ENCODE measurements at places on chromosomes 1 and 21.

GRCh38 chr1:29967261-29967660 is 730.9 kb downstream of the PTPRU start:
- no peak for DNase-seq

GRCh38 chr21:32828908-32829307 is 57.4 kb upstream of the PAXBP1 start:
- no peak for DNase-seq

- no peak for DNase-seq
These were observed 230.8 kb downstream of the PAPPA2 start for GRCh38 chr1:176693697-176694329.

DNA sequence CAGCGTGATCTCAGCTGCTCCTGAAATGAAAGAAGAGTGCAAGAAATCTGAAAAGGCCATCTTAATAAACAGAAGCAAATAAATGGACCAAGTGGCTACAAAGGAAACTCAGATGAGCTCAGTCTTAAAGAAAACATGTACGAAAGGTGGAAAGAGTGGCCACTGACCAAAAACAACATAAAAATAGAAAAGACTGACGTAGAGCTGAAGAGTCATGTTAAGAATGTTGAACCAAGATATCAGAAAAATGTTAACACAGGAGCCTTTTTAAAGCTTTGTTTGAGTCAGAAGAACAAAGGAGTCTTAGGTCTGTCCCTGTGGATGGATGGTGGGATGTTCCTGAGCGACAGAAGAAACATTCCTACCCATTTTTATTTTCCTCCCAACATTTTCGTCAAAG is 30.8 kb upstream of the ZNF648 start:
- DNase-seq: no peak

DNA sequence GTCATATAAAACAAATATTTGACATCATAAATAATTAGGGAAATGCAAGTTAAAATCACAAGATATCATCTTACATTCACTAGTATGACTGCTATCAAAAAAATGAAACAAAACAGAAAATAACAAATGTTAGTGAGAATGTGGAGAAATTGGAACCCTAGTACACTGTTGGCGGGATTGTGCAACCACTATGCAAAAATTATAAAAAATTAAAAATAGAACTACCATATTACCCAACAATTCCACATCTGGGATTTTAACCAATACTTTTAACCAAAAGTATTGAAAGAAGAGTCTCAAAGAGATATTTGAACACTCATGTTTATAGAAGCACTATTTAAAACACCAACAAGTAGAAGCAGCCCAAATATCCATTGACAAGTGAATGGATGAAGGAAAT is 797.2 kb upstream of the ADAMTS5 start:
- no peak for DNase-seq

DNA sequence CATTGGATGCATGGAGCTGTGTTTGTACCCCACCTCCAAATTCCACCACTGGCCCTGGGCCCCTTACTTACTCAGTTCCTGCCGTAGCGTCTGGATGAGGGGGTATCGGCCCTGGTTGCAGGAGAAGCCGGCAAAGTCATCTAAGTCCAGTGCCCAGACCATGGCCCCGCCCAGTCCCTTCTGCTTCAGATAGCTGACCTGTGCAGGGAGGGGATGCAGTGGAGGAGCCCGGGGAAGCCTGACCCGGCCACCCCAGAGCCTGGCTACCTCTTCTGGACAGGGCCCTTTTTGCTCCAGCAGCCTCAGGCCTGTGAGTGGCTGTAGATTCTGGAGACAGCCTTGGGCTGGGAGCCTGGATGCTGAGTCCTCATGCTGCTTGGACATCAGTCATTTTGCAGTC is 11.8 kb downstream of the CHIT1 start:
- no peak for DNase-seq

- no peak for DNase-seq
These were observed 71.0 kb downstream of the ZC3H11B start for GRCh38 chr1:219541946-219542345.

- no peak for DNase-seq
These were observed 23.9 kb upstream of the KNCN start for GRCh38 chr1:46575300-46575699.

DNA sequence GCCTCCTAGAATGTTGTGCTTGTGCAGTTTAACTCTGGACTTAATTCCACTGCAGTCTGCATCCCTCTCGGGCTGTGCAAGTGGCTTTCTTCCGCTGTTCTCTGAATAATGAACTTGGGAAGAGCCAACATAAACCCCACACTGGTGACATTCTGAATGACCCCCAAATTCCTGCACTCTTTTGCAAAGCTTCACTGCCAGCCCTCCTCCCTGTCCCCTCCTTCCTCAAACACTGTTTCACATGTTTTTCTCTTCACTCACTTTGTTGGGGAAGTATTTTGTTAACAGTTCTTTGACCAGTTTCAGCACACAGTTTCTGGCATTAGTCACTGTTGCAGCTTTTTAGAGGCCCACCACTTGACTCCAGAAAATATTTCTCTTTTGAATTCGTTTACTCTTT is 39.7 kb downstream of the GNG12 start:
- DNase-seq: no peak

DNA sequence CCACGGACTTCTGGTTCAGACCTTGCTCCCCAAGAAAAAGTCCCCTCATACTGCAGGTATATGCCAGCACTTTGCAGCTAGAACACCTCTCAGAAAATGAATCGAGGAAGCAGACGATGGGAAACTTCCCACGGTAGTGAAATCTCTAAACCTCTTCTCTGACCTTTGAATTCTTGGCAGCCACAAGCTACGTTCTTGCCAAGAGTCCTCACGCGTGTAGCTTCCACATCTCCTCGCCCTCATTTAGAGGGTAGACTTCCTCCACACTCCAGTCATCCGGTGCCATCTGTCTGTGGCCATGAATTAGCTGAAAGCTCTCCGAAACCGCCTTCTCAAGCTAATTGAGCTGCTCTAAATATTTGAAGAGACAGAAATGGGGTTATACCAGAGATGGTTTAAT is 127.8 kb downstream of the RGS7 start:
- no peak for DNase-seq

DNA sequence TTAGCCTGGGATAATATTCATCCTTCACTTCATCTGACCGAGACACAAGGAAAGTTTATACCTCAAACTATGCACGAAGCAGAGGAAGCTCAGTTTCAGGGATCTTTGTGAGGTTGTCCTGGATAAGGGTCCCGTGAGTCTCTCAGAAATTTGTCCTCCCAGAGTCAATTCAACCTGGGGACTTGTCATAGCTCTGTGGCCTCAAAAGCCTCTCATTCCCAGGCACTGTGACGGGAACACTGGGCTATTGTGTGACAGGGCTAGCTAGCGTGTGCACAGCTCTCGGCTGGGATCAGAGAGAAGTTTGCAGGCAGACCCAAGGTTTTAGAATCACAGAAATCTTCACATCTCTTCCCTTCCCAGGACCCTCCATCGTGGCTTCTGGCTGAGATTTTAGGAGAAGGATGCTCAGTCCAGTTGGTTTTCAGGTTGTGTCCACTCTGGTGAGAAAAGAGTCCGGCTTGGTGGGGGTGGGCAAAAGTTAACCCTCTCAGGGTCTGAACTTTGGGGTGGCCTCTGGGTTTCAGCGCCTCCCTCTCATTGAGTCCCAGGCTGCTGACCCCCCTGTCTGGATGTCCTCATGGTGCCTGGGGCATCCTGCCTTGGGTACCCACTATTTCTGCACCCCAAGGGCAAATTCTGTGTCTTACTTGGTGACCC is 20.4 kb upstream of the LBR start:
- DNase-seq: no peak

DNA sequence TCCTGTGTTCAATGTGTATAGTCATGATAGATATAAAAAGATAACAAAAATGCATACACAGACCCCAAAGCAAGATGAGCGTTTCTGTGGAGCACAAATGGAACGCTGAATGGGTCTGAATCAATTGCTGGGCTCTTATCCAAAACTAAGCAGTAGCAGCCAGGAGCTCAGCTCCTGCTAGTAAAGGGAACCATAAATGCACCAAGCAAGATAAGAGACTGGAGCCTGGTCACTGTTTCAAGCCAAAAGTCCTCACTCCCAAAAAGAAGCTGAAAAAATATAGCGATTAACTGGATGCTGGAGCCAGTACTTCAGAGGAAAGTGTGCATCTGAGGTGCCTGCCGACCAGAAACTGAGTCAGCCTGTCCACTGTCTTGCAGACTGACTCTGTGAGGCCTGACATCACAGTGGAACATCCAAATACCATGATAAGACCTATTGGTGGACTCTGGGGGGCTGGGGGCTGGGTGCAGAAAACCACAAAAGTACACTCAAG is 68.9 kb downstream of the LRRC8C start:
- DNase-seq: peak; percentile 68

GRCh38 chr1:200294241-200294640 is 115.6 kb downstream of the ZNF281 start:
- no peak for DNase-seq

- no peak for DNase-seq
These were observed 29.0 kb upstream of the KHDRBS1 start for GRCh38 chr1:31984419-31985347.

DNA sequence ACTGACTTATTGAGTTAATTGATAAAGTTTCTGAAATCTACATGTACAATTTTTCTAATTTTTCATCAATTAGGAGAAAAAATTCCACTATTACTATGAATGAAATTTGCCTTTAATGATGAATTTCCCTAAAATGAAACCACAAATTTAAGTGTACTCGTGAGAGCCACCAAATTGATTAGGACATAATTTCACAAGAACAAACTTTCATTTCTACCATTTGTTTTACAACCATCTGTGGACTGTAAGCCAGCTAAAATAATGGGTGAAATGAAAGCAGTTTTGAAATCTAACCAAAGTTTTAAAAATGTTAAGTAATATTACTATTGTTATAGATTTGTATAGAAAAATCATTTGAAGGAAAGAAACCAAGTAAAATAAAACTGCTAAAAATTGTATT is 41.8 kb downstream of the AGL start:
- no peak for DNase-seq

DNA sequence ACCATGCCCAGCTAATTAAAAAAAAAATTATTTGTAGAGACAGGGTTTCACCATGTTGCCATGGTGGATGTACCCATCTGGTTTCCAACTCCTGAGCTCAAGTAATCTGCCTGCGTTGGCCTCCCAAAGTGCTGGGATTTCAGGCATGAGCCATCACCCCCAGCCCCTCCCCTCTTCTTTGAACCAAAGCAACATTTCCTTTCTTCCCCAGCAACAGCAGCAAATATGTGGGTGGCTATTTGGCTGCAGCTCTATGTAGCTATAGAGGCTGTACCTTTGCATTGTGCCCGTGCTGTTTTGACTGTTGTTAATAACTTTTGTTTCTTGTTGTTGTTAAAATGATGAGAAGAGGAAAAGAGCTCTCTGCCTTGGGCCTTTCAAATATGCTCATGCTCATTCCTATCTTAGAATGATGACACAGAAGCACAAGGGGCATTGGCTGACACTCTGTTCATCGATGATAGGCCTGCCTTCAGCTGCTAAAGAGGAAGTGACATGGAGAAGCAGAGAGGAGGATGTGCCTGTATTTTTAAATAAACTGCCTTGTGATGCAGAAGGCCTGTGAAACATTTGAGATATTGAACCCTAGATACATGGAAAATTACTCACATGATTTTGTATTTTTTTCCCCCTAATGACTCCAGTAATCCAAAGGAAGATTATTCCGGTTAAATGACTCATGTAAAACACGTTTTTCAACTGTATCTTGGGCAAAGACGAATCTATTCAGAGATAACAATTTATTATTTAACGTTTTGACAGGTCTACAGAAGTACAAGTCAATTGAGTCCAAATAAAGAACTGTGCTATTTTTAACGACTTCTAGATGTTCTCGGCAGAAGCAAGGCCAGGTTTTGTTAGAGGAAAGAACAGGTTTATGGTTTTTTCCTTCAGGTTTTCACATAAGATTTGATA is 20.5 kb upstream of the XPR1 start:
- DNase-seq: no peak

DNA sequence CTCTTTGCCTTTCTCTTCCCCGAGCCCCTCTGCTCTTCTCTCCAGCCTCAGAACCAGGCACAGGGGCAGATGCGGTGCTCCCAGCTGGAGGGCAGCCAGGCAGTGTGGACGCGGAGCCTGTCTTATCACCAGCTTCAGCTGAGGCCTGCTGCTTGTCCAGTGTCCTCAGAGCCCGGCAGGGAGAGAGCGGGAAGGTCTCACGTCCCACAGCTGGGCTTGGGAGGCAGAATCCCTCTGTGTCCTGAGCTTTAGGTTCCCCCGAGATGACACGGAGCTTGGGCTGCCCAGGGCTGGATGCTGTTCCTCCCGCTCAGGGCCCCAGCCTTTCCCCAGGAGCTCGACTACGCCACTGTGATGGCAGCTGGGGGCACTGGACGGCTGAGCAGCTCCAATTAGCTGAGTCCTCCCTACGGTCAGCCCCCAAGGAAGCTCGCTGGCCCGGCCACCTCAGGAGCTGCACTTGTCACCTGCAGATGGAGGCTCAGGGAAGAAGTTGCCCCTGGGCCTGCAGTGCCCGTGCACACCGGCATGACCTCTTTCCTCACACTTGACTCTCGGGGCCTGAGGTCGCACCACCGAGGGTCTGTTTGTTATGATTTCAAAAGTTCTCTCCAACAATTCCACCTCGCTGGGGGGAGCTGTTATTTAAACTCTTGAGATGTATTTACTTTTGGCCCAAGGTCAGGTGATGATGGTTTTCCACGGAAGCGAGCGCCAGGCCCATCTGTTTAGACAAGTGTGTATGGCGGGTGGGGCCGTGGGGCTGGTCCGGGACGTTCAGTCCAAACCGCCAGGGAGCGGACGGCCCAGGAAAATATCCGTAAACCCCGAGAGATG is 127.3 kb downstream of the SIK1 start:
- peak; percentile 69 for DNase-seq

DNA sequence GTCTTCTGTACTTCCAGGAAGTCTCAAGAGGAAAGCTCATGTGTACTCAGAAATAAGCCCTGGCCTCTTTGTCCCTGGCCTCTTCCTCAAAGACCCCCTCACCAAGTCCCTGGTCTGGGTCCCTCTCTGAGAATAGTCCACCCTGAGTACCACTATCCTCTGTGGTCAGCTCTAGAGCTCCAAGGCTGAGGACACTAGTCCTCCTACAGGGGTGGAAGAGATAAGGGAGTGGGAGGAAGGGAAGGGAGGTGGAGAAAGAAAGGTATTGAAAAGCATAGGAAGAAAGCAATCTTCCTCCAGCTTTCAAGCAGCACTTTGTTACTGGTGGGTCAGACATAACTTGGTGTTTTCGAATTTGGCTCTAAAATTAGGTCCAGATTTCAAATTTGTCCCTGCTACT is 181.4 kb downstream of the NRIP1 start:
- DNase-seq: no peak

GRCh38 chr1:93757256-93758036 is 75.8 kb upstream of the BCAR3 start:
- DNase-seq: no peak

DNA sequence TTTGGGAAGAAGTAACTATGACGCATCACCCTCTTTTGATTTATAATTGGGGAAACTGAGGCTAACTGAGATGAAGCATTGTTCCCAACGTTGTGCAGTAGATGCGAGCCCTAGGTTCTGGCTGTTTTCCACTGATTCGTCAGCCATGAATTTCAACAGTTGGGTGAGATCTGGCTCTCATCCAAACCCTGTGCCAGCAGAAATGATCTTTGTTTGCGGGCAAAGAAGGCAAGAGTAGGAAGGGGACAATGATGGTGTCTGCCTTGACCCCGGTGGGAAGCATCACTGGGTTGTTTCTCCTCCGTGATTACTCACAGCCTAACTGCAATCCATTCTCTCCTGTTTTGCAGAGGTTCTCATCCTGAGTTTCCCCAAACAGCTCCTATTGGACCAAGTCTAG is 142.3 kb downstream of the MIS18A start:
- DNase-seq: no peak

- no peak for DNase-seq
These were observed 110.6 kb downstream of the XCL2 start for GRCh38 chr1:168433238-168433637.

GRCh38 chr1:37474697-37475379 is 458 bp downstream of the ZC3H12A start:
- DNase-seq: no peak
